ENCODE measurements at places on chromosomes 16 and 17.

DNA sequence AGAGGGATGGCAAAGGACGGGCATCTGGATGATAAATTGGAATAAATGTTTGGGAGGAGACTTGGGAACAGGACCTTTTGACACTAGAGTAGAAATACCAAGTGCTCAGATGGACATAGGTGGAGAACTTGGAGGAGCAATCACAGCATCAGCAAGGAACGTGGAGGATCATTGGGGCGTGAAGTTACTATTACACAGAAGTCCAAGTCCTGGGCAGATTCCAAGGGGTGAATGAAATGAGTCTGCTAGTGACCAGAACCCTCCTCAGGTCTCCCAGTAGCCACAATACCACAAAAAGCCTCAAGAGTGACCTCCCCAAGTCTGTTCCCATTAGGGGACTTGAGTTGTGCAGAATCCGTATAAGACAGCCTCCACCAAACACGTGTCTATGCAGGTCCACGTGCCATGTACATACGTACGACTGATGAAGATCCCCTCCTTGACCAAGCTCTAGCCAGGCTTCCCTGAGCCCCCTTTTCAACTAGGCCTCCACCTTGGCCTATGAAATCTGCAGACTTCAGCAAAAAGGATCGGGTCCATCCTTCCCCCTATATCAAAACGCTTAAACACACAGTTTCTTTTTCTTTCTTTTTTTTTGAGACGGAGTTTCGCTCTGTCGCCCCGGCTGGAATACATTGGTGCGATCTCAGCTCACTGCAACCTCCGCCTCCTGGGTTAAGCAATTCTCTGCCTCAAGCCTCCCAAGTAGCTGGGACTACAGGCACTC lies 2.2 kb downstream of the C17orf67 start:
- DNase-seq, result no peak

DNA sequence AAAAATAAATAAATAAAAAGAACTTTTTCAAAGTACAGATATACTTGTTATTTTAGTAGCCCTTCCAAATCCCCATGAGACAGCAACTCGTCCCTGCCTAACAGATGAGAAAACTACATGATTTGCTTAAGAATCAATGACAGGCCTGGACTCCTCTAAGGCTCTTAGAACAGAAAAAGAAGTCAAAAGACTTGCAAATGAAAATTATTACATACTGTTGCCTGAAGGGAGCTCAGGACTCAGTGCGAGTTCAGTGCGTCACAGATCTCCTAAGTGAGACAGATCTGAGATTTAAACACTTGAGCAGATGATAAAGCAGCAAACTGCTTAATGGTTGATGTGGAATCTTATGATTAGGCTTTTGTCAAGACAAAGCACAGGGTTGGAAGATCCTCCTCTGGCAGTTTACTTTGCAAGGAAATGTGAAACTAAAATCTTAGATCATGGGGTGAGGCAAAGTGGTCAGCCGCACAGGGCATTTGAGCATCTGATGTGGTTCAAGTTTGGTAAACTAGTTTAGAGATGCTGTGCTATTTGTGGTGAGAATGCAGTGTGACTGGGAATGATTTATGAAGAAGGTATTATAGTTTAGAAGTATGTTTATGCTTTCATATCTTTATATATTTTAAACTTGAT lies 138.1 kb downstream of the TRIM37 start:
- DNase-seq, result no peak

- DNase-seq, result no peak
Observed at GRCh38 chr17:15468126-15468525, 705 bp upstream of the CDRT4 start.

- no peak for DNase-seq
Observed at GRCh38 chr16:68468842-68469241, 20.5 kb upstream of the SMPD3 start.

- no peak for DNase-seq
Observed at GRCh38 chr16:54253118-54253517, 33.5 kb downstream of the IRX3 start.

GRCh38 chr16:69410219-69410990 lies 14.0 kb upstream of the CYB5B start:
- no peak for DNase-seq

DNA sequence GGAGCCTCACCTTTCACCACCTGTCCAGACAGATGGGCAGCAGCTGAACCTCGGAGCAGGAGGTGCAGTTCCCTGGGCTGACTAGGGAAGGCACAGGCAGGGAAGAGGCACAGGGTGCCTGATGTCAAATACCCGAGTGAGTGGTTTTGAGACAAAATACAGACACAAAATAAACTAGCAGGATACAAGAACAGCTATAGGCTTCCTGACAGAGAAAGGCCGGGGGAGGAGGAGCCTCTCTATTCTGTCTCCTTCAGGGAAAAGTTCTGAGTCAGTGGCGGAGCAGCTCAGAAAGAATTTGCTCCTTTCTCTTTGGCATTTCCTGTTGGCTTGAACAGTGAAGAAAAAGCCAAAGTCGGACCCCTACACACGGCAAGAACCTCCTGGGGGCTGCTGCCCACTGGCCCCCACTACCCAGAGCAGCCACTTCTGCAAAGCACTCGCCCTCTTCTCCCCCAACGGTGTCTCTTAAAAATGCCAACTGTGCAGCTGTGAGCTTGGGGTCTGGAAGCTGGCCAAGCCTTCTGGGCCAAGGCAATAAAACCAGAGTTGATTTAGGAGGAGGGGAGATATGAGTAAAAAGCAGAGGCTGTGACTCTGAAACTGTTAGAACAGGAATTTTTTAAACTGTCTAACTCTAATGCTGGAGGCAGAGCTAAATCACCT lies 14.4 kb upstream of the FAAP100 start:
- DNase-seq, result peak; percentile 71

All from HuH-7 (cell line).